Right hindlimb (tissue), 1 donor: ENCODE measurements at places on chromosomes 11 and 22.

DNA sequence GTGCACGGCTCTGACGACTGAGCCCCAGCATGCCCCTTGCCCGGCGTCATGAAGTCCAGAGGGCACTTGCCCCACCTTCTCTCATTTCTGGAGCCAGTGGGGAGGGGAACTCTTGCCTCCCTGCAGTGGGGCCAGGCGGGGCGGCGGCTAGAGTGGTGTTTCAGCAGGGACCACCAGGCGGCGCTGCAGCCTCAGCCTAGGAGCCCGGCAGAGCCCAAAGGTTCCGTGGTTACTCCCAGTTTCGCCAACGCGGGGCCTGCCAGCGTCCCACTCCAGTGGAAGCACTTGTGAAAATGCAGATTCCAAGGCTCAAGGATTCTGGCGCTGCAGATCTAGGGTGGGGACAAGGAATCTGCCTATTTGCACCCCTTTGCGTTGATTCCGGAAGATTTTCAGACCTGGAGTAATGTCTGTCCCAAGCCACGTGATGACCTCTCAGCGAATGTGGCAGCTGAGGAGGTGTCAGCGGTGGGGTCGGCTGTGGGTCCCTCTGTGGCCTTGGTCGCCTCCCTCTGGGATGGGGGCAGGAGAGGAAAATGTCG is 55.7 kb downstream of the CD82 start:
- DNase-seq: peak; percentile 87

DNA sequence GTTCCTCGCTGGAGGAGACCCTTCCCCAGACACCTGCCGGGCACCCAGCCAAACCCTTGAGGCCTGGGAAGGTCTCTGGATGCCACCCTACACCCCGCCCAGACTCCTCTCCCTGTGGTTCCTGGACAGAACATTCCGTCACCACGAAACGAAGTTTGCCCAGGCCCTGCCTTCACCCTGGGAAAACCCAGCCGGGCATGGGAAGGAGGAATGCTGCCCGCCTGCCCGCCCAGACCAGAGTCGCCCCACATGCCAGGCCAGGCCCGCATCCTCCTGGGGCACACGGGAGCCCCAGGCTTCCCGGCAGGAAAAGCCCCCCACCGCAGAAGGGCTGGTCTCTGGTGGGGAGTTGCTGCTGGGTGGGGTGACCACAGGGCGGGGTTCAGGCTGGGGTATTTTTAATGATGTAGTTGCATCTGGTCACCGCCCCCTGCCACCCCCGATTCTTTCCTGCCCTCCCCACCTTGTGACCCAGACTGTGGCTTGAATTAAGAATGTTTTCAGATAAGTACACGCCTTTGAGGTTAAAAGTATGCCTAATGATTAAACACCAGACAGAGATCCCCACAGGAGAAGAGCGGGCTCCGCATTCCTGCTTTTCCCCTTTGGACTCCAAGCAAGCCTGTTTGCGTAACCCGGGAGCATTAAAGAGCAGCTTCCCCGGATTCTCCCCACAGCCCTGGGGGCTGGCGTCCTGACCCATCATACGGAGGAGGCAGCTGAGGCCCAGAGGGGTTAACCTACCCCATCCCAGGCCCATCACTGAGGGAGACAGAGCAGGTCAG is 44.6 kb upstream of the PPARA start:
- no peak for DNase-seq

DNA sequence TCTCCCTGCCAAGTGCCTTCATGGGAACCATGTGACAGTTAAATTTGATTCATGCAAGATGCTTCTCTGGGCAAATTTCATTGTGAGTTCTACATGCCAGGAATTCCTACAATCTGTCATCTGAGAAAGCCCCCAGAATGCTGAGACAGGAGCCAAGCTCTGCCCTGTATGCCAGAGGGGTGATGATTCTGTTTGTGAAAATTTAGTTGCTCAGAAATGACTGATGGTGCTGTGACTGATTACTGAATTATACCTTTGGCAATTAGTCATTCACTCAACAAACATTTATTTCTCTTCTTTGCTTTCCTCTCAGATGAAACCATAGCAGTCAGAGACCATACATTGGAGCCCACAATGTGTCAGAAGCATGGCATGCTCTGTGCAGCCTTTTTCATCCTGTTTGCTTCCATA is 69.0 kb upstream of the ZBED5 start:
- DNase-seq: no peak

GRCh38 chr11:129951866-129952262 is 50.8 kb downstream of the PRDM10 start:
- no peak for DNase-seq

GRCh38 chr22:23767673-23768548 is at the start of gene CHCHD10:
Gene CHCHD10 (minus strand): TSS chr22:23767972. CDS start chr22:23767874, 98 bp downstream.
- peak; percentile 86 for DNase-seq

GRCh38 chr11:79060081-79060953 is 380.5 kb downstream of the TENM4 start:
- DNase-seq: no peak

DNA sequence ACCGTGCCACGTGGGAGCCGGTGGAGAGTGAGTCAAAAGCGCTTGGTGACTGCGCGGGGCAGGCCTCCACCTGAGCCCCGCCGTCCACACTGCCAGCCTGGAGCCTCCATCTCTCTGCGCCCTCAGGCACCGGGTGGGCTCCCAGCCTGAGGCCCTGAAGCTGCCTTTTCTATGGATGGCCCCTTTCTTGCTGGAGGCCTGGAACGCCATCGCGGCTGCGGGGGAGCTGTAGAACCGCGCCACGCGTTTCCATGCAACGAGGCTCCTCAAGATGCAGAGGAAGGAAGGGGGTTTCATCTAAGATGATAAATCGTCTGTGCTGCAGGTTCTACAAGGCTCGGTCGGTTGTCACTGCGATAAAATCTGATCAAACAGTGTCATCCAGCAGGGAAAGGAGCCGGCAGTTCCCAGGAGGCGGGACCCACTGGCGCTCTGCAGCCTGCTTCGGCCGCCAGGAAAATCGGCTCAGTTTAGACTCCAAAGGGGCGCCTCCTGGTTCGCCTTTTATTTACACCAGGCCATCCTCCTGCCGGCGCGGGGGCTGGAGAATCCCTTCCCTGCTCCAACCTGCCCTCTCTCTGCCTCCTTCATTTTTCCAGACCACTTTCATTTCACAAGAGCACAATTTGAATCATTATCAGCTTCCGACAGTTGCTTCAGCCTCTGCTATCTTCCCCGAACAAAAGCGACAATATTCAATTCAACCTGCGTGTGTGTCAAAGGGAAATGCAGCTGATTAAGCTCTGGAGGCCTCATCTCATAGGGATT is 624.4 kb downstream of the BRD1 start:
- DNase-seq: no peak

GRCh38 chr11:94532211-94532610 is 11.5 kb upstream of the FUT4 start:
- no peak for DNase-seq
